Colonic mucosa (tissue), 4 donors: ENCODE measurements at places on chromosomes 3 and 15. TPM values are rescaled to one million over a fixed set of nuclear protein-coding genes. Genes with fewer than 3 reads are reported as not detected.

GRCh38 chr15:72342385-72342784 is 22.4 kb upstream of the CELF6 start:
- H3K4me1 ChIP-seq: no peaks in the 10 kb centered on the region
- H3K27ac ChIP-seq: no peak overlapping the region
- no peak overlapping the region for H3K4me3 ChIP-seq
- no peak for DNase-seq
- H3K27me3 ChIP-seq: no peaks in the 10 kb centered on the region
- H3K36me3 ChIP-seq: no peaks in the 10 kb centered on the region

- H3K27me3 ChIP-seq: no peaks in the 10 kb centered on the region
- no peak overlapping the region for H3K4me3 ChIP-seq
- no peak for DNase-seq
- H3K36me3 ChIP-seq: no peaks in the 10 kb centered on the region
Measured at GRCh38 chr15:57680021-57680420, 26.5 kb upstream of the POLR2M start.

- H3K4me3 ChIP-seq: no peak overlapping the region
- DNase-seq: no peak
- H3K36me3 ChIP-seq: no peaks in the 10 kb centered on the region
- H3K4me1 ChIP-seq: no peaks in the 10 kb centered on the region
Measured at GRCh38 chr15:83992324-83993031, 243.1 kb upstream of the GOLGA6L4 start.

DNA sequence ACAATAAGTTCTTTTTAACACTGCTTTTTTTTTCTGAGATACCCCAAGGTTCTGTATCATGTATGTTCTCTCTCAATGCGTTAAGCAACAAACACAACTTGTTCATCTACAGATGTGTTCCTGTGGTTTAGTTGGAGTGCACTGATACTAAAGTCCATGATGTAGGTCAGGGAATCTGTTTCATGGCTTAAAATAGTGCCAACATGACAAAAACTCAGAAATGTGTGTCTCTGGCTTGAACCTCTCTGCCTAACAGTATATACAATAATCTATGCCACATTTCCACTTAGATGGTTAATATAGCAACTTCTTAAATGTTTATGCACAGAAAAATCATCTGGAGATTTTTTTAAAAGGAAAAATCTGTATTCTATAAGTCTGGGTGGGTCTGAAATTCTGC is 51.1 kb downstream of the TM4SF18 start:
- H3K4me3 ChIP-seq: no peak overlapping the region
- H3K4me1 ChIP-seq: no peaks in the 10 kb centered on the region

DNA sequence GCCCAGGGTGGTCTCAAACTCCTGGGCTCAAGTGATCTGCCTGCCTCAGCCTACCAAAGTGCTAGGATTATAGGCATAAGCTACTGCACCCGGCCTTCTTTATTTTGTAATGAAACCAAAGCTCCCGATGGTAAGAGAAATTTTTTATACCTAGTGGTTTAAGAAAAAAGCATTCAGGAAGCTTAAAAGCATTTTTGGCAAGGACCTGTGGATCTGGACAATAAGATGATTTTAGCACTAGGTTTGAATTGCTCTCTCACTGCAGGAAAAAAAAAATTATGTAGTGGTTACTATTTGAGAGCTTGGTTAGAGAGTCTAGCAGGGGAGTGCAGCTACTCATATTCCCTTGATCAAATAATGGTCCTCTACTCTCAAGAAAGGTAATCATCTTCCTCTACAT is 64.9 kb upstream of the PIK3R4 start:
- H3K4me1 ChIP-seq: no peaks in the 10 kb centered on the region
- no peaks in the 10 kb centered on the region for H3K27me3 ChIP-seq
- no peak overlapping the region for H3K4me3 ChIP-seq
- no peak for DNase-seq

DNA sequence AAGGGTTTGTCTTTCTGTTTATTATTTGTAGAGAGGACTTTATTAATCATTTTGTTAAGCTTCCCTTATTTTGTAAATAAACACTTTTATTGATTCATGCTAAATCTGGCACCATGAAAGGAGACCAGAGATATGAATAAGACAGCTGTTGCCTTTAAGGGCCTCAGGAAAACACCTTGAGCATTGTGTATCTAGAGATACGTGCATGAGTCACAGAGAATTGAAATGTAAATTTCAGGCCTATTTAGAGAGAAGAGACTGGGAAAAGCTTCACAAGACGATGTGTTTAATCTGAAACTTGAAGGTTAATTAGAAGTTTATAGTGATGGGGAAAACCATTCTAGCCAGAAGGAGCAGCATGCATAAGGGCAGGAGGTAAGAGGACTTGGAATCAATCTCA is 28.6 kb upstream of the UTS2B start:
- H3K27me3 ChIP-seq: no peaks in the 10 kb centered on the region
- H3K27ac ChIP-seq: no peak overlapping the region
- H3K4me1 ChIP-seq: no peaks in the 10 kb centered on the region
- H3K4me3 ChIP-seq: no peak overlapping the region

DNA sequence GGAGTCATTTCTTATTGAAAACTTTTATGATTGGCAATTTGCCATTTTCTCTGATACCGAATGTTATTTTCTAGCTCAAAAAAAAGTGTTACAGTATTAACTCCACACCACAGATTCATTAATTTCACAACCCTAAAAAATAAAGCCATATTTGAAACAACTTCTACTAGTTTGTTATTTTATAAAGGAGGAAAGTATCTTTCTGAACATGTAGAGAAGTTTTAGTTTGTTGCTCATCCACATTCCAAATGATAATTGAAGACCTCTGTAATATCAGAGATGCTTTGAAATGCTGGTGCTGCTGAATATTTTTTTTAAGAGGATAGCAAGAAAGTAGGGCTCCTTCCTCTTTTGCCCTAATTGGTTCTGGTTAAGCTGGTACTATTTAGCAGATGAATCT is 1.9 kb downstream of the VGLL3 start:
- DNase-seq: no peak
- peaks cover 10% of the 10 kb centered on the region for H3K27me3 ChIP-seq
- H3K4me1 ChIP-seq: peaks cover 4% of the 10 kb centered on the region
- no peak overlapping the region for H3K4me3 ChIP-seq
- no peak overlapping the region for H3K27ac ChIP-seq
- H3K36me3 ChIP-seq: no peaks in the 10 kb centered on the region

DNA sequence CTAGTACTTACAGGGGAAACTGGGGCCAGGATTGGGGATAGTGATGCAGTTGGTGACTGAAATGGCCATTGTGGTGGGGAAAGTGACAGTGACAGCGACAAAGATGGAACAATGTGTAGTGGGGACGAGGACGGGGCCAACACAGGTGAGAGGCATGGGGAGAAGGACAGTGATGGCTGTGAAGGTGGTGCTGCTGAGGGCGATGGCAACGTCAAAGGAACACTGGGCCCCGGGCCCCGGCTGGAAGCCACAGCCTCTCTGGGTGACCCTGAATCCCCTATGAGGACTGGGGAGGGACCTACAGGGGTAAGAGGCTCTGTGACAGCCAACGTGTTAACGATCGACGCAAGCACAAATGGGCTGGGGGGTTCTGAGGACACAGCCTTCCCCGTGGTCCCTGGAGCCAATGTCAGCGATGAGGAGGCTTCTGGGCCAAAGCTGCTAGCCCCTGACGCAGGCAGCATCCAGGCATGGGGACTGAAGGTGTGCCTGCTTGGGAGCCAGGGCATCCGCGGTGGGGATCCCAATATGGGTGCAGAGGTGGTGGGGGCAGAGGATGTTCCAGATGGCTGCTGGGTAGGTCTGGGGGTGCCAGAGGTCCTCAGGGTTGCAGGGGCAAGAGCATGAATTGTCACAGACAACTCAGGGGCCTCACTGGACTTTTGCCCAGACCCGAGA is 25.2 kb upstream of the GOLGA6C start:
- no peaks in the 10 kb centered on the region for H3K4me1 ChIP-seq
- no peak overlapping the region for H3K27ac ChIP-seq
- H3K36me3 ChIP-seq: no peaks in the 10 kb centered on the region
- H3K27me3 ChIP-seq: no peaks in the 10 kb centered on the region
- H3K4me3 ChIP-seq: no peak overlapping the region

- no peaks in the 10 kb centered on the region for H3K4me1 ChIP-seq
- no peak overlapping the region for H3K27ac ChIP-seq
- DNase-seq: no peak
- H3K36me3 ChIP-seq: no peaks in the 10 kb centered on the region
- H3K4me3 ChIP-seq: no peak overlapping the region
- no peaks in the 10 kb centered on the region for H3K27me3 ChIP-seq
Measured at GRCh38 chr15:75140080-75140879, 61.4 kb upstream of the C15orf39 start.

- H3K27me3 ChIP-seq: no peaks in the 10 kb centered on the region
- DNase-seq: no peak
- no peak overlapping the region for H3K4me3 ChIP-seq
- H3K27ac ChIP-seq: peak overlapping the region; percentile 37
- no peaks in the 10 kb centered on the region for H3K36me3 ChIP-seq
Measured at GRCh38 chr3:171307046-171307585, 153.1 kb downstream of the TNIK start.

- peaks cover 7% of the 10 kb centered on the region for H3K4me1 ChIP-seq
- no peak for DNase-seq
- no peaks in the 10 kb centered on the region for H3K27me3 ChIP-seq
- H3K27ac ChIP-seq: no peak overlapping the region
- no peaks in the 10 kb centered on the region for H3K36me3 ChIP-seq
- H3K4me3 ChIP-seq: no peak overlapping the region
Measured at GRCh38 chr15:53530761-53531160, 228.7 kb downstream of the WDR72 start.

DNA sequence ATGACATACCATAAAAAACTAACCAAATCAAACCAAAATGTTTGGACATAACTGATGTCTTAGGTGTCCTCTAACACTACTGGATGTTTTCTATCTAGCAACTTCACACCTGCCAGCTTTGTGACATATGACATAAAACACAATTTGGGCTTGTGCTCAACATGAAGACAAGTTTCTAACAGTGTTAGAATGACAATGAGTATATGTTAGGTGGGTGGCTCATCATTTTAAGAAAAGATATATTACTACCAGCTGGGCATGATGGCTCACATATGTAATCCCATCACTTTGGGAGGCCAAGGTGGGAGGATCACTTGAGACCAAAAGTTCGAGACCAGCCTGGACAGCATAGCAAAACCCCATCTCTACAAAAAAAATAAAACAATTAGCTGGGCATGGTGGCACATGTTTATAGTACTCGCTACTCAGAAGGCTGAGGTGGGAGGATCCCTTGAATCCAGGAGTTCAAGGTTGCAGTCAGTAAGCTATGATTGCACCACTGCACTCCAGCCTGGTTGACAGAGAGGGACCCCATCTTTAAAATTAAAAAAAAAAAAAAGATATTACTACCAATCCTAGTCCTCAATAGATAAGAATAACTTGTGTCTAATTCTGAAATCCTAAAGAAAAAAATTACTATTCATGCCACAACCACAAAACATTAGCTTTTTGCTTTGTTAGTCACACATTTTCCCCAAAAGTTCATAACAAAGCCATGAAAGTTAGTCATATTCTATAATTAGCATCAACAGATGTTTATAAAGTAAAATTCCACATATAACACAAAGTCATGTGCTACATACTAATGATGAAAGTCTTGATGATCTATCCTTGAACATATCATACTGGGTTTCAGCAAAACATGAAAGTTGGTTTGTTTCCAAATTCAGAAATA is 59.9 kb downstream of the LRRFIP2 start:
- no peaks in the 10 kb centered on the region for H3K4me1 ChIP-seq
- H3K27ac ChIP-seq: no peak overlapping the region
- no peak overlapping the region for H3K4me3 ChIP-seq
- H3K27me3 ChIP-seq: no peaks in the 10 kb centered on the region
- no peaks in the 10 kb centered on the region for H3K36me3 ChIP-seq

DNA sequence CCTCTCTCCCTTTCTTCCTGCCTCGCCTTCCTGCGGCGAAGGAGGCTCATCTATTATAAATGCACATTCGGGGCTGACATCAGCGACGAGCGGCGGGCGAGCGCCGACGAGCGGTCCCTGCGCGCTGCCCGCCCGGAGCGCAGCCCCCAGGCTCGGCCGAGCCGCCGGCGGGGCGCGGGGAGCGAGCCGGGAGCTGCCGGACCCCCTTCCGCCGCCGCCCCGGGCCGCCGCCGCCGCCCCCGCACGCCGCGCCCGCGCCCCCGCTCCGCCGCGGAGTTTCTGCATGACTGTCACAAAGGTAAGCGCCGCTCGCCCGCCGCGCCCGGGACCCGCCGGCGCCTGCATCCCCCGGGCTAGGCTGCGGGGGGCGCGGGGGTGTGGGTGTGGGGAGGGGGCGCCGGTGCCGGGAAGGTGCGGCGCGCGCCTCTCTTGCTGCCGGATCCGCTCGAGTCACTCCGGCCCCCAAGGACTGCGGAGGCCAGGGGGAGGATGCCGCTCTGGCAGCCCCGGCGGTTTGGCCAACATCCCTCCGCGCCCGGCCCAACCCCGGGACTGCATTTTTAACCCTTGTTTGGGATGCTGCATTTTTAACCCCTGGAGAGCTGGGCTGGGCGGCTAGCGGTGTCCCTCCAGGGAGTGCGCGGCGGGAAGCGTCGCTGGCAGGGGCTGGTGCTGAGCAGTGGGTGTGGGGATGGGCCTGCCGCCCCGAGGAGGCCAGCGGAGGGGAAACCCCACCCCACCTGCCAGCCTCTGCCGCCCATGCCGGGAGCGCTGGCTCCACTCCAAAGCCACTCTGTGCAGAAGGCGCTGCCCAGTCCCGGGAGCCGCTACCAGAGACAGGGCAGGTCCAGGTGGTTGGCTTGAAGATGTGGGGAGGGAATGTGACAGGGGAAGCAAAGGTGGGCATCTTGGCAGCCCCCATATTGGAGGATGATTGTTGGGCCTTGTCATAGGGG is at the start of gene CORO2B:
Gene CORO2B, plus strand, starts transcription at position 14 of the 956 bp plus-strand sequence. Its CDS starts 270 bp downstream, at position 284.
- no peak for DNase-seq
- no peak within 1 kb of the TSS for H3K27ac ChIP-seq
- H3K4me3 ChIP-seq: peak within 1 kb of the TSS; percentile 50
- H3K4me1 ChIP-seq: peaks cover 5% of the 10 kb centered on the region

GRCh38 chr15:22968366-22968765 is 11.8 kb downstream of the CYFIP1 start:
- no peaks in the 10 kb centered on the region for H3K36me3 ChIP-seq
- no peaks in the 10 kb centered on the region for H3K4me1 ChIP-seq
- H3K4me3 ChIP-seq: no peak overlapping the region
- DNase-seq: no peak

GRCh38 chr15:64755427-64755940 is 19.9 kb downstream of the RBPMS2 start:
- H3K4me3 ChIP-seq: no peak overlapping the region
- no peaks in the 10 kb centered on the region for H3K27me3 ChIP-seq
- no peak overlapping the region for H3K27ac ChIP-seq
- DNase-seq: no peak
- no peaks in the 10 kb centered on the region for H3K4me1 ChIP-seq
- H3K36me3 ChIP-seq: no peaks in the 10 kb centered on the region

GRCh38 chr15:88986949-88987590 is 73.9 kb upstream of the MFGE8 start:
- H3K27me3 ChIP-seq: no peaks in the 10 kb centered on the region
- no peak overlapping the region for H3K27ac ChIP-seq
- H3K4me3 ChIP-seq: no peak overlapping the region
- no peak for DNase-seq
- H3K36me3 ChIP-seq: no peaks in the 10 kb centered on the region

The PCYT1A gene
- total RNA-seq: 56.1 TPM

The ANAPC13 gene
- total RNA-seq: 31.6 TPM

The BCHE gene
- total RNA-seq: 5.4 TPM

The PDZRN3 gene
- 13.6 TPM for total RNA-seq

The CRELD1 gene
- 40.4 TPM for total RNA-seq

The SEMA3F gene
- 24.0 TPM for total RNA-seq

The SLC25A36 gene
- total RNA-seq: 67.5 TPM

The RASSF1 gene
- total RNA-seq: 28.2 TPM

The OCA2 gene
- total RNA-seq: 0.10 TPM

The MAP1A gene
- total RNA-seq: 1.9 TPM

The GYG1 gene
- total RNA-seq: 26.1 TPM

The ALS2CL gene
- total RNA-seq: 21.8 TPM

The DPPA2 gene
- total RNA-seq: not detected

The GP5 gene
- total RNA-seq: not detected

The MRPS22 gene
- 63.3 TPM for total RNA-seq

The GUCA1C gene
- total RNA-seq: not detected
